ENCODE measurements at places on chromosomes 5 and 9.

- DNase-seq = no peak
Observed at GRCh38 chr9:91995000-91995655, 45.1 kb upstream of the ROR2 start.

GRCh38 chr9:104177676-104178075, 83.6 kb downstream of the SMC2 start:
- no peak for DNase-seq

GRCh38 chr9:122821278-122821943, 7.0 kb downstream of the PDCL start:
- peak; percentile 79 for DNase-seq

DNA sequence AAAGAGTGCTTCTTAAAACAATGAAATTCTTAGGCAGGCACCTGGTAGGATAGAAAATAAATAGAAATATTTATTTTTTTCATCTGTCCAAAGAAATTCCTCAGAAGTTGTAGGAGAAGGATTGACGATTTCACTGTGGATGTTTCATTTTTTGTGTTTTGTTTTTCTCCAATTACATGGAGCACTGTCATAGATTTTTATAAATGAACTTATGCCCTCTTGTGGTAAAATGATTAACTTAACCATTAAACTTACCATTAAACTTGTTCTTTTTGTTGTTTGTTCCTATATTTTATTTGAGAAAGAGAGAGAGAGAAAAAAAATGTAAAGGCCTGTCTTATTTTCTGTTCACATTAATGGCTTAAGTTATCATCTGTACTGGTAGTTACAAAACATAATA, 339.2 kb downstream of the PRR16 start:
- DNase-seq = no peak

DNA sequence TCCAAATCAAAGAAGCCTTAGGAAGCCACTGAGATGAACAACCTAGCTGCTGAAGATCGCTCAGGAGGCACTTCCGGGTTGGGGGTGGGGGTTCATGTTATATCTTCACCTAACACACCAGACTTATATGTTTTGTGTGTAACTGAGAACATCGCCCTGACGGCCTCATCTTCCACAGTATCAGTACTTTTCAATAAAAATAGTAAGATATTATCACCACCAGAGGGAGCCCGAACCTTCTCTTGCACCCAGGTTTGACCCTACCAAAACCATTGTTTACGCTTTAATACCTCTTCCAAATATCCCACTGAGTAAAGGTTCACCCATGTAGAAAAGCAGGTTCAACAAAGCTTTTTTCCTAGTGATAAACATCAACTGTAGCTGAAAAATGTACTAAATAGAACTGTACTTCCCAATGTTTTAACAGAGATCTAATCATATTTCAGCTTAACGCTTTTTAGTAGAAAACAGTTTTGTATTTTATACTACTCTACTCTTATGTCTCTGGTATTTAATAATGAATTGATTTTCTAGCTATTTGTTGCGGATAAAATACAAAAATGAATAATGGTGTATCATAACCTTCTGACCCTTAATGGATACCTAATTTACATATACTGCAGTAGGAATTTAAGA, 244.0 kb downstream of the EPB41L4A start:
- DNase-seq = peak; percentile 20

- no peak for DNase-seq
Observed at GRCh38 chr9:105693435-105694189, 729 bp upstream of the TMEM38B start.

DNA sequence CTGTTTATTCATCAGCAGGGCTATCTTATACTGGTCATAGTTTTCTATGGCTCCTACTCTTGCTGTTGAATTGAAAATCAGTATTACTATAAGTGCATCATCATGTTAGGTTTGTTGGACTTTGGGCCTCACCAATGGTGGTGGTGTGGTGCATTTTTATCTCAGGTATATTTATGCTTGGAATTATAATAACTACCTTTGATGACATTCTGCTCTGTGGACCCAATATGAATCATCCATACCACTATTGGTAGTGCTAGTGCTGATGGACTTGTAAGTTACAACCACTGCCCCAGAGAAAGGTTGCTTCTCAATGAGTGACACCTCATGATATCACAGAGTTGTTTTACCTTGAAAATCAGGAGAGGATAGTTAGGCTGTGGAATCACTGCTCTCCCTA, 28.0 kb downstream of the IL9 start:
- DNase-seq = no peak
